ENCODE measurements at places on chromosomes 1 and 21.

DNA sequence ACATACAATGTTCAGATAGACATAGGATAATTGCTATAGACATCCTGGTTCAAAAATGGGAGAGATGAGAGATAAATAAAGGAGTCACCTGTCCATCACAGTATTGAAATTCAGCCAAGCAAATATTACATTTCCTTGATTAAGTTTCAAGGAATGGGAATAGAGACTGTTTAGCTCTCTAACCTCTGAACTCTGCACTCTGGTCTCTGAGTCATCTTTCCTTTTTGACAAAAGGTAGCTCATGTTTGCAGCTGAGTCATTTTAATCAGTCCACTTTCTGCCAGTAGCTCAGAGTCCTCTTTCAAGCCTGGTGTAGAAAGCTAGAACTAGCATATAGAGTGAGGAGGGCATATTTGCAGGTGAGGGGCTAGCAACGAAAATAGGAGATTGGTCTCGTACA, 51.4 kb upstream of the GJA8 start:
- H3K27me3 ChIP-seq = no peaks in the 10 kb centered on the region
- H3K4me1 ChIP-seq = no peaks in the 10 kb centered on the region

- no peaks in the 10 kb centered on the region for H3K27me3 ChIP-seq
- no peaks in the 10 kb centered on the region for H3K36me3 ChIP-seq
- no peaks in the 10 kb centered on the region for H3K4me1 ChIP-seq
Measured at GRCh38 chr1:95013950-95014574, 58.7 kb downstream of the ALG14 start.

GRCh38 chr1:152252157-152252556, 28.2 kb upstream of the HRNR start:
- H3K27ac ChIP-seq = no peak overlapping the region
- H3K4me1 ChIP-seq = no peaks in the 10 kb centered on the region
- no peaks in the 10 kb centered on the region for H3K27me3 ChIP-seq
- DNase-seq = no peak
- H3K36me3 ChIP-seq = no peaks in the 10 kb centered on the region

DNA sequence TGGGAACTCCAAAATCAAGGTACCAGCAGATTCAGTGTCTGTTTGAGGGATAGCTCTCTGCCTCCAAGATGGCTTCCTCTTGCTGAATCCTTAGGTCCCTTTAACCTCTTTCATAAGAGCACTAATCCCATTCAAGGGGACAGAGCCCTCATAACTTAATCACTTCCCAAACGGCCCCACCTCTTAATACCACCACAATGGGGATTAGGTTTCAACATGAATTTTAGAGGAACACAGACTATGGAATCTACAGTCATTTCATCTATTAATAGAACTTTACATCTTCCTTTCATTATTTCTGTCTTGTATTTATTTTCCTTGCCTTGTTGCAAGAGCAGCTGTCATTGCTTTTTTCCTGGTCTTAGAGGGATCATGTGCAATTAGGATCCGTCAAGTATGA, 30.3 kb downstream of the HOOK1 start:
- no peak overlapping the region for H3K4me3 ChIP-seq
- no peak for DNase-seq
- no peak overlapping the region for H3K27ac ChIP-seq
- H3K36me3 ChIP-seq = no peaks in the 10 kb centered on the region

DNA sequence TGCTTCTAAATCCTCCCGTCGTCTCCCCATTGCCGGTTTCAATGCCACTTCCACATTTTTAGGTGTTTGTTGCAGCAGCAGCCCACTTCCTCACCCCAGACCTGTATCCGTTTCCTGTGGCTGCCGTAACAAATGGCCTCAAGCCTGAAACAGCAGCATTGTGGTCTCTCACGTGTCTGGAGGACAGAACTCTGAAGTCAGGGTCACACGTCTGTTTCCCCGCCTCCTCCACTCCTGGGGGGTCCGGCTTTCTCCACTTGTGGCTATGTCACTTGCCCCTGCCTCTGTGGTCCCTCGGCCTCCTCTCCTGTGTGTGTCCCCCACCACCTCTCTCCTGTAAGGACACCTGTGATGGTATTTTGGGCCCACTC, 21.8 kb downstream of the TRPM2 start:
- peaks cover 4% of the 10 kb centered on the region for H3K4me1 ChIP-seq
- H3K27ac ChIP-seq = no peak overlapping the region
- no peak overlapping the region for H3K4me3 ChIP-seq

GRCh38 chr1:53123453-53124140, 18.8 kb downstream of the SLC1A7 start:
- H3K4me3 ChIP-seq = no peak overlapping the region
- no peak overlapping the region for H3K27ac ChIP-seq
- H3K4me1 ChIP-seq = no peaks in the 10 kb centered on the region
